Glutamatergic neuron (in vitro differentiated cells): ENCODE measurements at places on chromosomes 1 and 21.

DNA sequence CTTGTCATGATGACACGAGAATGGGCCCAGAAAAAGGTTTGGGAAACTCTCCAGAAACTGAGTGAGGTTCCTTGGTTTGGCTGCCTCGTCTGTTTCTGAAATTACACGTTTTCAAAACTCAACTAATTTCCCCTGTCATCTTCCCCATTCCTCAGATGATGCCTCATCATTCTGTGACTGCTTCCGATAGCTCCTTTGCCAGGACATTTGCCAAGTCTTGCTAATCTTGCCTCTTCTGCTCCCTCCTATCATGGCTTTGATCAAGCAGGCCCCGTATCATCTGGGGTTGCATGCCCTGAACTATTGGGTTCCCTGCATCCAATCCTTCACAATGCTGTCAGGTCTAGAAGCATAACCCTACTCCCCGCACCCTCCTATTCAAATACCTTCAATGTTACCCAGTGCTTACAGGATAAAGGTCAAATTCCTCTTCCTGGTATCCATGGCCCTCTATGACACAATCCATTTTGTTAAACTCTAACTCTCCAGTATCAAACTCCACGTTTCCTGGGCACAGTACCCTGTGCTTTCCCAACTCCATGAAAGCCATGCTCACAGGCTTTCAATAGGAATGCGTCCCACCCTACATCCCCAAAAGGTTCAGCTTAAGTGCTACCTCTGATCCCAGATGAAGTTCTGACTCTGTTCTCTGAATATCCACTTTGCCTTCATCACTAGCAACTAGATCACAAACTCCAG, 22.2 kb upstream of the TMEM200B start:
- no peak for DNase-seq
- peak overlapping the region; percentile 9 for H3K4me3 ChIP-seq
- peaks cover 2% of the 10 kb centered on the region for H3K27me3 ChIP-seq
- peaks cover 17% of the 10 kb centered on the region for H3K36me3 ChIP-seq

GRCh38 chr21:15001857-15002606, 62.8 kb downstream of the NRIP1 start:
- H3K27me3 ChIP-seq, result peaks cover 4% of the 10 kb centered on the region
- no peak for DNase-seq
- no peak overlapping the region for H3K4me3 ChIP-seq
- H3K27ac ChIP-seq, result no peak overlapping the region

DNA sequence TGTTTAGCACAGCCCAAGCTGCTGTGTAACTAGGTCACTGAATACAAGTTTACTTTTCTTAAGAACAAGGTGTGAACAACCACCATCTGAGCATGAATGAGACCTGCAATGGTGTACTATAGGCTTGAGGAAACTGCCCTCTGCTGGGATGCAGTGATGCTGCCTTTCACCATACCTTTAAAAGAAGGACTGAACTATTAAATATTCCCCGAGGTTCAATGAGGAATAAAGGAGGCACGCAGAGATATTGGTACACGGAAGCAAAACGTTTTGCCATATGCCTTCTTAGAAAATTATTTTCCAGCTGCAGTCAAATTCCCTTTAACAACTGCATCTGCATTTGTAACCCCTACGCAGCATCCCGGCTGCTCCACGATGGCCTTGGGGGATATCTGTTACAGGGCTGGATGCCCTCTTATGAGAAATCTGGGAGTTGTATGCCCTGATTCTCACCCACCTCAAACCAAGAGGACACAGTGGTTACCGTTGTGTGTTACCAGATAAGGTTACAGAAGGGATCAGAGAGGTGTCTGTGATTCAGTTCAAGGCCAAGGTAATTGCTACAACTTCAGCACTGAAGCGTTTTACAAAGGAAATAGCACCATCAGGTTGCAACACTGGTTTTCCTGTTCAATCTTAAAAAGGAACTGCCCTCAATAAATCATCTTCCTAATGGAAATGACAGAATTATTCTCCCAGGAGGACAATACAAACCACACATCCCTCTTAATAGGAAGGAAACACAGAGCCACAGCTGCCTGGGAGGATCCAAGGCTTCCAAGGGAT, 470.5 kb downstream of the LTN1 start:
- peak; percentile 13 for DNase-seq
- H3K27me3 ChIP-seq, result no peaks in the 10 kb centered on the region
- peaks cover 5% of the 10 kb centered on the region for H3K4me1 ChIP-seq
- H3K4me3 ChIP-seq, result no peak overlapping the region

- no peak for DNase-seq
- H3K4me1 ChIP-seq, result peaks cover 2% of the 10 kb centered on the region
- H3K27me3 ChIP-seq, result no peaks in the 10 kb centered on the region
- no peak overlapping the region for H3K4me3 ChIP-seq
Observed at GRCh38 chr1:82565146-82565545, 764.4 kb downstream of the ADGRL2 start.

GRCh38 chr1:233340966-233341516, 13.5 kb downstream of the MAP3K21 start:
- DNase-seq, result no peak
- H3K27ac ChIP-seq, result no peak overlapping the region
- H3K36me3 ChIP-seq, result peaks cover 5% of the 10 kb centered on the region
- H3K4me1 ChIP-seq, result no peaks in the 10 kb centered on the region
- H3K27me3 ChIP-seq, result peaks cover 1% of the 10 kb centered on the region

- no peak overlapping the region for H3K27ac ChIP-seq
- peaks cover 38% of the 10 kb centered on the region for H3K4me1 ChIP-seq
- DNase-seq, result no peak
- H3K4me3 ChIP-seq, result no peak overlapping the region
- no peaks in the 10 kb centered on the region for H3K36me3 ChIP-seq
Observed at GRCh38 chr1:206722751-206723461, 38.2 kb downstream of the MAPKAPK2 start.
